ENCODE measurements at places on chromosomes 2 and 18.

GRCh38 chr2:59851836-59852475, 701.5 kb downstream of the BCL11A start:
- no peak for DNase-seq

- DNase-seq, result no peak
Observed at GRCh38 chr2:165163761-165164160, 40.1 kb downstream of the SCN3A start.

GRCh38 chr2:133418021-133418420, 150.2 kb downstream of the NCKAP5 start:
- no peak for DNase-seq

DNA sequence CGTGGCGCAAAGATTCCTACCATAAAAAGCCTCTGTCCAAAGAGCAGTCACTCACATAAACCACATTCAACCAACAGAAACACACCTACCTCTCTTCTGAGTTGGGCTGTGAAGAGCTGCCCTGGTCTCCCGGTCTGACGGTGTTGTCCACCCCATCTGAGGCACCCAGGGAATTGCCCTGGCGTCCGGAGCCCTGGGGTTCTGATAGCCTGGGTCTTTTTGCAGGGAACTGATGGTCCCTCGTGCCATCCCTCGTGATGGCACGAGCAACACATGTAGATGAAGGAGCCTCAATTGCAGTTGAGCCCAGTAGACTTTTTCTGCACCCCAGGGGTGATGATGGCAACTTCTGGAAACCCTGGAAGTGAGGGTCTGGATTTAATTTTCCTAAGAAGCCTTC, 13.8 kb downstream of the HJURP start:
- no peak for DNase-seq

GRCh38 chr2:179677077-179677688, 184.2 kb downstream of the ZNF385B start:
- DNase-seq, result no peak

DNA sequence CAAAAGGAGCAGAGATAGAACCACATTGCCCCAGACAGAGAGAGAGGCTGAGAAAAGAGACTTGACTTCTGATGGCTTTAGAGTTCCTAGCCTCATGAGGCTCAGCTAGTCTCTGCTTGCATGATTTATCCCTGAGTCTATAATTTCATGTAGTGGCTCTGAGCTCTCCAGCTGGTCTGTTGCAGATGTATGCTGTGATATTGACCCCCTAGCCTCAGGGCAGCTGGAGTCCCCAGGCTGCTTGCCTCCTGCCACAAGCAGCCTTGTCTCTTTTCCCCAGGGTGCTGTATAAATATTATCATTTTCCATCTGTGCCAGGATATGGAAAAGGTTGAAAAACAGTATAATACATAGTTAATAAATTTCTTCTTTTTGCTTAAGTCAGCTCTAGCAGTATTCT, 467.6 kb upstream of the CWC22 start:
- no peak for DNase-seq

GRCh38 chr2:206198677-206199076, 39.0 kb downstream of the EEF1B2 start:
- DNase-seq, result no peak

DNA sequence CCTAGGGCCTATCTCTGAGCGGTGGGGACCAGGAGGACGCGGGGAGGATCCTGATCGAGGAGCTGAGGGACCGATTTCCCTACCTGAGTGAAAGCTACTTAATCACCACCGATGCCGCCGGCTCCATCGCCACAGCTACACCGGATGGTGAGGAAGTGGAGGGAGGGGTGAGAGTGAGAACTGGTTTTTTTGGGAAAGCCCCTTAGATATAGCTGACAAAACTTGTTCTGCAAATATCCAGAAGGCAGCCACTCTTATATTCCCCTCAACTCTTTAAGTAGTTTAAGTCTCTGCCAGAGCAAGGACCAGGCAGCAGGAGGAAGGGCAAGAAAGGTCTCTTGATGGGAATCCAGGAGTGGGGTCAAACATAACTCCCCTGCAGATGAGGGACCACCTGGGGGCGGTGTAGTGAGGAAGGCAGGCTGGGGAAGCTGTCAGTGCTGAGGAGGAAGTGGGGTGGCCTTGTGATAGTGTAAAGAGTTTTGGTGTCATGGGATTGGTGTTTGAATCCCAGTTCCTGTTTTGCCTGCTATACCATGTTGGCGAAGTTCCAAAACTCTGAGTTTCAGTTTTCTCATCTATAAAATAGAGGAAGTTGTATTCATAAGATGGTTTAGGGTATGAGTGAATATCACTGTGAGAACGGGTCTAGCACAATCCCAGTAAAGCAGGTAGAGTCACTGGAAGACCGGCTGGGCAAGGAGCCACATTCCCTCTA, 3.4 kb downstream of the NAGK start:
- peak; percentile 57 for DNase-seq

DNA sequence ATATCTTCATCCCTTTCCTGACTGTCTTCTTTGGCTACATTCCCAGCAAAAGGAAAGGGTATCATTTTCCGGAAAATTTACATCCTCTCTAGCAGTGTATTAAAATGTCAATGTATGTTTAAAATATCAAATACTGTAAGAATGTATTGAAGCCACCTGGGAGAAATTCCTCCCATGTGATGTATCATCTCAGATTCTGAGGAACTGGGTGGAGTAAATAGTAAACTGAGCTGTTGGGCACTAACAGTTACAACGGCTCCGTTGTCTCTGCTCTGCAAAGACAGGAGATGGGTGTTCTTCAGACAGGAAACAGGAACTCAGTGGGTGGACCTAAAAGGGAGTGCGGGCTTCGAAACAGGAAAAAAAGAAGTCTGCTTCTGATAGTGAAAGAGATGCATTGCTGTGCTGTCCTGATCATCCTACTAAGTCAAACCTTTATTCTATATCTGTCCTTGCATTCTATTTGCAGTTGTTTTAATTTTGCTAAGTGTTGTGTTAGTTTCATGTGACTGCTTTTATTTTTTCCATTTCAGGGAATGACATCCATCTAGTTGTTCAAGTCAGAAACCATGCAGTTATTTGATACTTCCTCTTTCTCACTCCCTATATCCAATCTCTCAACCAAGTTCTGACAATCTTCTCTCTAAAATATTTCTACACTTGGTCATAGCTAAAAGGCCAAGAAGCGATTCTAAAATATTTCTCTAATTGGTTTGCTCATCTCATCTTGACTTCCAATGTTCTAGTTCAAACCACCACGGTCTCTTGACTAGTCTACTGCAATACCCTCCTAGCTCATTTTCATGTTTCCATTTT, 19.4 kb downstream of the DOK1 start:
- no peak for DNase-seq

GRCh38 chr18:63980027-63980426, 10.1 kb downstream of the SERPINB8 start:
- DNase-seq, result no peak

- no peak for DNase-seq
Observed at GRCh38 chr2:144471305-144472045, 48.4 kb downstream of the ZEB2 start.

- DNase-seq, result no peak
Observed at GRCh38 chr2:233217892-233218377, 33.5 kb upstream of the ATG16L1 start.

DNA sequence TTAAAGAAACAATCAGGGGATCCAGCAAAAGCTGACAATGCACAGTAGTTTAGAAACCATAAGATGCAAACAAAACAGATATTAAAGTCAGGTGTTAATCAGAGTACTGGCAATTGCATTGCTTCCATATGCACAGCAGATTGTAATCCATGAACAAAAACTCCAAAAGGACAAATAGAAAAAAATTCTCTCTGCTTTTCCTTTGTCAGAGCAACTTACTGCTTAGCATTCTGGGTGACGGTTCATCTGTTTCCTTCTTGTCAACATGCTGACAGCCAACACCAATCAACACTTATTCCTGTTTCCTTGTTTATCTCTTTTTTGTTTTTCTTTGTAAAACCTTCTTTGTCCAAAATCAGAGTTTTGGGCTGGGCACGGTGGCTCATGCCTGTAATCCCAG, 473.1 kb downstream of the XIRP2 start:
- no peak for DNase-seq

- no peak for DNase-seq
Observed at GRCh38 chr2:54803783-54804751, 80.6 kb downstream of the EML6 start.

DNA sequence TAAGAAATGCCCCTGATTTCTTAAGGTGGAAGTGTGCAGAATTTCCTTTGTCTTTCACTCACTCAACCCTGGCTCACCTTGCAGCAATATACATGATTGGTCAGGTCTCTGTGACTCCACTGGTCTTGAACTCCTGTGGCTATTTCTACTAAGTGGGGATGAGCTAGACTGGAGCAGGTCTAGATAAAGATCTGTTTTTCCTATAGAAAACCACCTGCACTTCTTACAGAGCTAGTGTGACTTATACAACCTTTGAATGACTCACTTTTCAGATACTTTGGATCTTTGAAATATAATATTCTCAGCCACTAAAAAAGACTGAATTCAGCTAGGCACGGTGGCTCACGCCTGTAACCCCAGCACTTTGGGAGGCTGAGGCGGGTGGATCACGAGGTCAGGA, 98.5 kb upstream of the KCTD1 start:
- no peak for DNase-seq

DNA sequence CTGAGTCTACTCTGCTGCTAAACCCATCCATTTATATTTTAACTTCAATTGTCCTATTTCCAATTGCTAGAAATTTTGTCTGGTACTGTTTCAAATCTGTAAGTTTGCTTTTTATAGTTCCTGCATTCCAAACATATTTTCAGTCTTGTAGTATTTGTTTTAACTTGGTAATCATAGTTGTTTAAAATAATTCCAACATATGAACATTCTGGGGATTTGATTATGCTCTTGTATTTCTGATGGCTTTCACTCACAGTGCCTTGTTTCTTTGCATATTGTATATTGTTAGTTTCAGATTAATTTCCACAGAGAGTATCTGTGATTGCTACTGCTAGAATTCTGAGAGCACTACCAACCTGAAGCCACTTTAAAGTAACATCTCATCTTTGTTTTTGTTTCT, 202.4 kb downstream of the ETAA1 start:
- no peak for DNase-seq

DNA sequence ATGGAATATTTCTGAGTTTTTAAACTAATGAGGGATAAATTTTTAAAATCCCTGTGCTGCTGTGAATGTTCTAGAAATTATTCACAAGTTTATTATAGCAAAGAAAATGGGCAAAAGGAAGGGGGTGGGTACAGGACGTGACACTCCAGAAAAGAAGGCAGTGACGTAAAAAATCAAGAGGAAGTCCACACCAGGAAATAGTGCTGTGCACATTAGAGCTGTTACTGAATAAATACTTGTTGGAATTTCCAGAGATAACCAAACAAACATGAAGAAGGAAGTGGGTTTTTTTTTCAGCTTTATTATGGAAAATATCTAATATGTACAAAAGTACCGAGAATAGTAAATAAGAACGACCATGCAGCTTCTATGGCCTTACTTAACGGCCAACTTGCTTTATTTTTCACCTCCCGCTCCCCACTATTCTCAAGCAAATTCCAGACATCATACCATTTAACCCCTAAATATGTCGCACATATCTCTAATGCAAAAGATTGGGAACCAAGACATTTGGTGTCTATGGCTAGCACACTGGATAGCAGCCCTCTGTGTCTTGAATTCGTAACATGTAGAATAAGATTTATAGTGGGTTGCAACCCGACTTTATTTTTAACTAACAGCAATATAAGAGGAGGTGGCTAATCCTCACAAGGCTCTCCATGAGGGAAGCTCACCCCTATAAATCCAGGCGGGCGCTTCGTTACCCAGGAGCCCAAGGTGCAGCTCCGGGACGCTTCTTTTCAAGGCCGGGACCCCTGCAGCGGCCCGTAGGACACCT, 580 bp upstream of the NDUFV2 start:
- no peak for DNase-seq

- DNase-seq, result no peak
Observed at GRCh38 chr2:61165946-61166345, 4.0 kb downstream of the C2orf74 start.

- peak; percentile 13 for DNase-seq
Observed at GRCh38 chr2:19873014-19873413, 28.8 kb downstream of the TTC32 start.

- DNase-seq, result no peak
Observed at GRCh38 chr2:43041661-43042360, 184.6 kb downstream of the ZFP36L2 start.

DNA sequence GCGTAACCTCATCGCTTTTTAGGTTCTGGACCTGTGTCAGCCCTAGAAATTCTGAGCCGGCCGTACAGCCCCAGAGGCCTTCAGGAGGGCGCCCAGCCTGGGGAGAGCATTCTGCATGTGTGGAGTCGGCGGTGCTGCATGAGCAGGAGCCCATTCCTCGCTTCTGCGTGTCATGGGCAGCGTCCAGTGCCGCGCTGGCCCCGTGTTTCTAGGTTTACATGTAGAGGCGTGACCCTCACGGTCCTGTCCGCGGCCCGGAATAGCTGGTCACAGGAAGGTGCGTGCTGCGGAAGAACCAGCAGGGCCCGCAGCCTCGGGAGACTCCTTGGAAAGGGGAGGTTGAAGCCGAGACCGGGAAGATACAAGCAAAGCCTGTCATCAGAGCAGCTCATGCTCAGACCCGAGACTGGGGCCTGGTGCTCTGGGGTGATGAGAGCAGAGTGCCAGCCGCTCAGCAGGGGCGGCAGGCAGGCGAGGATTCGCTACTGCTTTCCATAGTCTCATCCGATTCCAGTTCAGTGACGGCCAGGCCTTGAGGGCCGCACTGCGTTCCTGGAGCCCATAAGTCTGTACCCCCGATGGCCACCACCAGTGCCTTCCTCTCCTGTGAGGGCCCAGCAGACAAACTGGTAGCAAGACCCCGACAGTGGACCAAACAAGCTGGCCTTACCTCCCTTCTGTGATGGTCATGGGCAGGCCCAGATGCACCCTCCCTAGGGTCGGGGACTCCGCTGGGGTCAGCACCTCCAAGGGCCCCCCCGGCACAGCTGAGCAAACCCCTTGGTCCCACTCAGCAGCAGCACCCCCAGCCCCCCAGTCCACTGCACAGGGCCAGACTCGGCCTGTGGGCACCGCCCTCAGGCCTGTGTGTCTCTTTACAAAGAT, 15.6 kb upstream of the NFATC1 start:
- DNase-seq, result no peak

Data from activated CD4-positive, CD25-positive, alpha-beta regulatory T cell treated with anti-CD3 and anti-CD28 coated beads, Interleukin-2, amount 50 U/mL, for 72 hours (primary cell).